ENCODE measurements at places on chromosomes 5 and 9. TPM values are rescaled to one million over a fixed set of nuclear protein-coding genes. Genes with fewer than 3 reads are reported as not detected.

ANKRD55 gene
- not detected for total RNA-seq

TLX3 gene
- total RNA-seq: not detected

TTC16 gene
- 0.07 TPM for total RNA-seq

DNA sequence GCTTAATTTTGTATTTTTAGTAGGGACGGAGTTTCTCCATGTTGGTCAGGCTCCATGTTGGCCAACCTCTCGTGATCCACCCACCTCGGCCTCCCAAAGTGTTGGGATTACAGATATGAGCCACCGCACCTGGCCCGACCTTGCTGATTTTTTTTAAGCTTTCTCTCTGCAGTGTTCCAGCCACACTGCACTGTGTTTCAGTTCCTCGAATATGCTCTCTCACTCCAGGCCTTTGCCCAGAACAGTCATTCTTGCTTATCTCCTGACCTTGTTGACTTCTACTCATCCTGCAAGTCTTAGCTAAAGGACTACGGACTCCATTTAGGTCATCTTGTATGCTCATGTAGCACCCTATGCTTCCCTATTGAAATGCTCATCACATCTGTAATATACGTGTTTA, 3.3 kb downstream of the SNAPC3 start:
- no peak for DNase-seq

DNA sequence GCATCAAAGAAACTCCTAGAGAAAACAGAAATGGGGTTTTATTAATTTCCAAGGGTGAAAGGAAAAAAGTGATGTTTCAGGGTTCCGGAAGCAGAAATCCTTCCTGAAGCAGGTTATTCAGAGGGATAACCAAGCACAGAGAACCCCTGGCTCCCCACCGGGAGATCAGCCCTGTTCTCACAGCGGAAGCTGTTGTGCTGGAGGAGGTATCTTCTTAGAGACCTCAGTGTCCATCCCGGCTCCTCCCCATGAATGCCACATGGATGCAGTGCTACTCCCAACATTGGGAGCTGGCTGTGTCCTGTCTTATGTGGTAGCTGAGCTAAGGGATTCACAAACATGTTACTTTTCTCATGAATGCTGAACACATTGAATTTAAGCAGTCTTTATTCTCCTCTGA, 80.9 kb upstream of the IRX2 start:
- DNase-seq: no peak

DNA sequence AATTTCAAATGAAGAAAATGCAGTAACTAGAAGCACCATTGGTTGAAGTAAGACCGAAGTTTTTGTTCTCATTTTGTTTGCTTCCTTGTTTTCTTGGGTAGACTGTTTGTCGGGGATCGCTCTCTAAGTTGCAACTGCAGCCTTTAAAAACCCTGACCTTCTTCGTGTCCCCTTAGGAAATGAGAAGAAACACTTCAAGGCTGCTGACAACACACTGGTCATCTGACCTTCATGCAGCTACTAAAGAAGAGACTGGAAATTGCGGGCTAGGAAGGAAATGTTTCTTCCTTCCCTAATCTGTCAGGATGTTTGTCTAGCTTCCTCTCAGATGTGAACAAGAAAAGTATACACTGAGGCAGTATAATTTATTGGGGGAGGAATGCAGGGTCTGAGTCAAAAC, 50.7 kb upstream of the CHSY3 start:
- DNase-seq: no peak

GRCh38 chr5:95445995-95446394, 54.8 kb downstream of the FAM81B start:
- no peak for DNase-seq

GRCh38 chr9:115035841-115036612, 81.9 kb downstream of the TNC start:
- DNase-seq: no peak

Data from progenitor cell of endocrine pancreas (in vitro differentiated cells).